ENCODE measurements at places on chromosomes 2 and 18.

DNA sequence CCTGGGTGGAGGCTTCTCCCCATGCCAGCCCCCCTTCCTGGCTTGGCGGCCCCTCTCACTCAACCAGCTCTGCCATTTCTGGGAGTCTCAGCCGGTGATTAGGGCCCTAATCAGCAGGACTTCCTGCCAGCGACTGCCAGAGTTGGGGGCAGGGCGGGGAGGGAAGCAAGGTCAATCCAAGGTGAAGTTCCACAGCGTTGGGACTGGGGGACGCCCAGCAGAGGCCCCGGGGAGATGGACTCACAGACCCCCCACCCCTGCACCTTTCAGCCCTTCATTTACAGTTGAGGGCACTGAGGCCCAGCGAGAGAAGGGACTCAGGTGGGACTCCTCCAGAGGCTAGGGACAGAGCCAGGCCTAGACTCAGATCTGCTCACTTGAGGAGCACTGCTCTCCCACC is 65.3 kb downstream of the TNS1 start:
- no peak for DNase-seq

- DNase-seq: no peak
Observed at GRCh38 chr2:19409046-19409445, 50.6 kb upstream of the OSR1 start.

DNA sequence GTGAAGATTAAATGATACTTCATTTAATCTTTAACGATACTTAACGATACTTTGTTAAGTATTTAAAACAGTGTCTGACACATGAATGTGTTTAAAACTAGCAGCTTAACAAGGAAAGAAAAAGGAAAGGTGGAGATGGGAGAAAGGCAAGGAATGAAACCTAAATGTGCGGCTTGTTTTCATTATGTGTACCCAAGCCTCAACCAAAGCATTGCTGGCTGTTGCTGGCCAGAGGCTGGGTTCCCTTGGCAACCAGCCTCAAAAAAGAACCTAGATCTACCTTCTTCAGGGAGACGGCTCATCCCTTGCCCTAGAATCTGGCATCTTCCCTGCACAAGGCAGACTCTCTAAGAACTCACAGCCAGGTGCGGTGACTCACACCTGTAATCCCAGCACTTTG is 13.8 kb upstream of the PCBP1 start:
- DNase-seq: no peak

DNA sequence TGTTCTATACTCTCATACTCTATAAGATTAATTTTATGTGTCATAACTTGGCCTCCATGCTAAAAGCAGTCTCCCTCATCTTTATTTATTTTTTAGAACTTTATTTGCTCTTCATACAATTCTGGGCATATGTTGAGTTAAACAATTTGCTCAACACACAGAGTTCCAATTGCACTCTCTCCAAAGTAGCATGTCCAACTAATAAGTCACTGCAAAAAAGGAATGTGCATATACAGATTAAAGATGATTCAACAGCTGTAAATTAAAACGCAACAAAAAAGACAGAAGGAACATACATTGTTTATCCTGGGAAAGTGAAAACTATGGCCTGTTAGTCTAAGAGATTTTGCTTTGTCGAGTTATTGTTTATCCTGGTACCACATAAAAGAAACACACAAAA is 277.7 kb upstream of the ACVR2A start:
- no peak for DNase-seq

GRCh38 chr2:20552847-20553246 is 98.1 kb downstream of the HS1BP3 start:
- DNase-seq: no peak

GRCh38 chr2:38301969-38302702 is 74.9 kb downstream of the ATL2 start:
- no peak for DNase-seq

GRCh38 chr2:26658691-26659346 is 17.7 kb upstream of the CIB4 start:
- DNase-seq: no peak

DNA sequence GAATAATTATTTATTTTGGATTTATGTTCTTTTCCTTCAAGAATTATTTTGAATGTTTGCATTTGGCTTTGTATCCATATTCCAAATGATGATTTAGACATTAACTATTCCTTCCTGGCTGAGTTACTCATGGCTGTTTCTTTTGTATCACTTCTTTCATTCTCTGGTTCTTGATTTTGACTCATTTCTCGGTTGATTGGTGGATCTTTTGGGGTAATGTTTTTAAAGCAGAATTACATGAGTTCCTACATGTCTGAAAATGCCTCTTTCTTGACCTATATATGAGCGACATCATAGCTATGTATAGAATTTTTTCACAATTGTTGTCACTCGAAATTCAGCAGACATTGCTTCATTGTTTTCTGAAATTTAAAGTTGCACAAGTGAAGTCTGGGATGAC is 39.5 kb downstream of the CYP26B1 start:
- no peak for DNase-seq

DNA sequence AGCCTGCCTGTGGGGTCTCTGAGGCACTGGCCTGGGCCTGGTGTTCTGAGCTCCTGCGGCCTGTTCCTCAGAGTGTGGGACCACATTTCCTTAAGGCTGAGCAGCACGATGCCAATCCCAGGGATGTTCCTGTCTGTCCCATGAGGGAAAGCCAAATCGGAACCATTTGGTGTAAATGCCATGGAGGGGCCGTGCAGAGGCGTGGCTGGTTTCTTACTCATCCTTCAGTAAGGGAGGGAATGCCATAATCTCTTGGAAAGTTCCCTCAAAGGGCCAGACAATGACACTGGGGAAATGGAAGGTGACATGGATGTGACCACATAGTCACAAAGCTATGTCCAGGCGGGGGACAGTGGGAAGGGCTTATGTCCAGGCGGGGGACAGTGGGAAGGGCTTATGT is 14.4 kb upstream of the PTMA start:
- no peak for DNase-seq

- no peak for DNase-seq
Observed at GRCh38 chr18:9177031-9177430, 40.5 kb downstream of the ANKRD12 start.

- DNase-seq: peak; percentile 42
Observed at GRCh38 chr2:142286618-142287017, 155.8 kb upstream of the LRP1B start.

- DNase-seq: no peak
Observed at GRCh38 chr2:216884347-216884746, 24.5 kb upstream of the TNP1 start.

- no peak for DNase-seq
Observed at GRCh38 chr2:238905644-238906043, 57.8 kb downstream of the TWIST2 start.

GRCh38 chr2:49371128-49371701 is 216.9 kb upstream of the FSHR start:
- DNase-seq: no peak

GRCh38 chr18:48782381-48782861 is 168.3 kb downstream of the SMAD7 start:
- no peak for DNase-seq

DNA sequence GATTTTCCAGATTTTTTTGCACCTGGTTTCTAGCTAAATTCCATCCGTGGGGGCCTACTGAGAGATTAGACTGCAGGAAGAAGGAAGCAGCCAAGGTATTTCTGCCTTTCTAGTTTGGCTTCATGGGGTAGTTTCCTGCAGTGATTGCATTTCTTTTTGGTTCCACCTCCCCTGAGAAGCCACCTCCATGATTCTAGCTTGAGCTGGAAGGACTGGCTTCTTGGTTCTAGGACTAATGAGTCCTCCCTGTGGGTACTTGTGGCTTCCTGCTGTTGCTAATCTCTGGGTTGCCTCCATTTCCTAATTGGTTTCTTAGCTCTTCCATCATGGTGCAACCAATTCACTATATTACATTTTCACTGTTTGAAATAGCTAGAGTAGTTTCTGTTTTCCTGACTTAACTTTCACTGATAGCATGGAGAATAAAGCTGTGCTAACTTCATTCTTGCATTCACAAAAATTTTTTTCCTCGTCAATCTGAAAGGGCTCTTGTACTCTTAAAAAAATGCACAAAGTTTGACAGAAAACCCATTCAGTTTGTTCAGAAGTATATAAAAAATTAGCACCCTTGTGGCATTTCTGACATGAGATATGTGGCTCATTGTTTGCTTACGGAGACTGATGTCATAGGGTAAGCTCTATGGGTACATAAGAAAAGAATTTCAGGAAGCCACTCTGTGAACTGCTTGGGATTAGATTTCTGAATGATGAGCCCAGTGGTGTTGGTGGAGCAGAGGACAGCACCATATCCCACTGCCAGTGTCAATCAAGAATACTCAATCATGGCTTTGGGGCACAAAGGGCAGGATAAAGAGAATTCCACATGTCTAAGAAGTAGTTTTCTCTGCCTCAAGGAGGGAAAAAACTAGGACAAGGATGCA is 242.8 kb upstream of the RBMS1 start:
- DNase-seq: no peak

DNA sequence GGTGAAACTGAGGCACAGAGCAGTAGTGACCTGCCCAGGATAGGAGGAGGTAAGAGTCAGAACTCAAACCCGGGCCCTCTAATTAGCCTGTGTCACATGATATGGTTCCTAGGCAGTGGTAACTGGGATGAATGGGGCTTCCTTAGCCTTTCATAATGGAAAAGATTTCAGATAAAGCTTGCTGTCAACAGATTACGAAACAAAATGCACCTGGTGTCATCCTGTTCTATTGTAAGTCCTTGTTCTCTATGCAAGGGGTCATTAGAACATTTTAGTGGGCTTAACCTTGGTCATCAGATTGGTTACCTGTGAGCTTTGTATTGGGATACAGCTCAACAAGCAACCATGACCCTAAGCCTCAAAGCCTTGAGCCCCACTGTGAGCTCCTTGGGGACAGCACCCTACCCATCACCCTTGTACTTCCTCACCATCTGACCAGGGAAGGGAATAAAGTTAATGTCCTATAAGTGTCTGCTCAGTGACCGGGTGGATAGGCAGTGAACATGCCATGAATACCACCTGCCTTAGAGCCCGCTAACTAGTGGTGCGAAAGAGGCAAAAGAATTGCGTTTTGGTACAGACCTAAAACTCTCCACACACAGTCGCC is 70.3 kb upstream of the RMDN2 start:
- DNase-seq: no peak

DNA sequence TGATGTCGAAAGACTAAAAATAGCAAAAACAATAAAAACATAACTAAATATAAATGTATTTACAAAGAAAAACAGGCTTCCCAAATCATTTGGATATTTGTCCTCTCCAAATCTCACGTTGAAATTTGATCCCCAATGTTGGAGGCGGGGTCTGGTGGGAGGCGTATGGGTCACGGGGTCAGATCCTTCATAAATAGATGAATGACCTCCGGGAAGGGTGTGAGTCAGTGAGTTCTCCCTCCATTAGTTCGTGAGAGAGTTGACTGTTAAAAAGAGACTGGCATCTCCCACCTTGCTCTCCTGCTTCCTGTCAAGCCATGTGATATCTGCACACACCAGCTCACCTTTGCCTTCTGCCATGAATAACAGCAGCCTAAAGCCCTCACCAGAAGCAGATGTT is 703.0 kb downstream of the TMEM182 start:
- DNase-seq: no peak

DNA sequence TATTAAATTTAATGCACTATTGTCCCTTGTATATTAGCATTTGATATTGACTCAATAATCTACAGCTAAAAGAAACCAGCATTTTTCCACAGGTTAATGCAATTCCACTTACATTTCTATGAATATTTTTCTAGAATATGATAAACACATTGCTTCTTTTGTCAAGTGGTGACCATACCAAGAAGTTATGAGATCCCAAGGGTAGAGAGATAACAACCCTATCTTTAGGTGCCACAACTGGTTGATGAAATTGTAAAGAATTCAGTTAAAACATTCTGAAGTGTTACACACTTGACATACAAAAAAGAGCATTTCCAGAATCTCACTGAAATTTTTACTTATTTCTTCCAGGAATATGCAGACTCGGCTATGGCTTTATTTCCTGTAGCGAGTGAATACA is 56.0 kb downstream of the ABCG8 start:
- no peak for DNase-seq

DNA sequence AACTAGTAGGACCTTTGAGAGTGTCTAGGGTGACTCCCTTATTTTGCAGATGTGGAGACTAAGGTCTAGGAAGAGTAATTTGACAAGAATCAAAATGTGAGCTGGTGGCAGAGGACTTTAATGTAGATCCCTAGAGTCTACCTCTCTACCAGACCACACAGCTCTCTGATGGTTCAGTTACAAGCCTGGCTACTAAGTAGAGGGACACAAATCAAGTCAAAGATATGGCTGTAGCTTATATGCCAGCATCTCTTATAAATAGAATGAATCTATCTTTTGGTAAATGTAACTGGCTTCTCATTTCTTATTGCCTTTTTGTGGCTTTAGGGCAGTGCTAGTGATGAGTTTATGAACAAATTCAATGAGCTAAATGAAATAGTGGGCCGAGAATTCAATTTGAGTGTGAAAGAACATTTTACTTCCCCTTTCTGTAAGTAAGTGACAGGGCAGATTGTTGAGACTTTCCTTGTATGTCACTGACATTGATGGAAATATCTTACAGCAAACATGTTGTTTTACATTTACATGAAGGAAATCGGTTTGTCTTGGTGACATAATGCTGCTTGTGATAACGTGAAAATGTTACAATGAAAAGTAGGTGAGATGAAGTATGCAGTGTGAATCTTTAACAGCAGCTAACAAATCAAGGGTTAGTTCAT is 28.3 kb downstream of the CSRNP3 start:
- DNase-seq: peak; percentile 8
